ENCODE measurements at places on chromosomes 13 and 19.

DNA sequence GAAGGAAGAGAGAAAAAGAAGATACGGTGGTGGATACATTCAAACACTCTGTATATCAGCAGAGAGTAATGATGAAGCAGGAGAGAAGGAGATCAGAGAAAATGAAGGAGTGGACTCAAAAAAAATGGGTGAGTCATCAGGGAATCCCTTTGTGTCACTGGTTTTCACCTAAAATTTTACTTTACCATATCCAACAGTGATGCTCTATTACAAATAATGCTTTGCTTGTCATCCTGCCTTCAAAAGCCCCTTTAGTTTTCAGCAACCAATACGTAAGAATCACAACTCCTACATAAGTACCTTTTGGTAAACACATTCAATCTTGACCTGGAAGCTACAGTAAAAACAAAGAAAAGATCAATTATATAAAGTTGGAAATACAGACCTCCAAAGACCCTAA is 88.8 kb downstream of the ENOX1 start:
- DNase-seq, result no peak

DNA sequence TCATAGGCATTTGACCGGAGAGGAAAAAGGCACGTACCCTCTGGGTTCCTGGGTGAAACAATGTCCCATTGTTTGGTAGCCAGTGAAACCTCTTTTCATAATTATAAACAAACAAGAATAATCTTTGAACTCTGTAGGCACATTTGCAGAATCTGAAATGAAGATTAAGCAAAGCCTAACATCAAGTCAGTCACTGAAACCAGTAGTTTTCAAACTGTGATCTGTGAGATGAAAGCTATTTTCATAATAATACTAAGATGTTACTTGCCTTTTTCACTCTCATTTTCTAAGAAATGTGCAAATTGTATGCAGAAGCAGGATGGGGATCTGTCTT is 105.4 kb downstream of the WDFY2 start:
- no peak for DNase-seq

- DNase-seq, result no peak
Measured at GRCh38 chr13:51980908-51981307, 30.3 kb downstream of the ATP7B start.

GRCh38 chr13:112342841-112343361 is 33.3 kb upstream of the SPACA7 start:
- DNase-seq, result no peak

DNA sequence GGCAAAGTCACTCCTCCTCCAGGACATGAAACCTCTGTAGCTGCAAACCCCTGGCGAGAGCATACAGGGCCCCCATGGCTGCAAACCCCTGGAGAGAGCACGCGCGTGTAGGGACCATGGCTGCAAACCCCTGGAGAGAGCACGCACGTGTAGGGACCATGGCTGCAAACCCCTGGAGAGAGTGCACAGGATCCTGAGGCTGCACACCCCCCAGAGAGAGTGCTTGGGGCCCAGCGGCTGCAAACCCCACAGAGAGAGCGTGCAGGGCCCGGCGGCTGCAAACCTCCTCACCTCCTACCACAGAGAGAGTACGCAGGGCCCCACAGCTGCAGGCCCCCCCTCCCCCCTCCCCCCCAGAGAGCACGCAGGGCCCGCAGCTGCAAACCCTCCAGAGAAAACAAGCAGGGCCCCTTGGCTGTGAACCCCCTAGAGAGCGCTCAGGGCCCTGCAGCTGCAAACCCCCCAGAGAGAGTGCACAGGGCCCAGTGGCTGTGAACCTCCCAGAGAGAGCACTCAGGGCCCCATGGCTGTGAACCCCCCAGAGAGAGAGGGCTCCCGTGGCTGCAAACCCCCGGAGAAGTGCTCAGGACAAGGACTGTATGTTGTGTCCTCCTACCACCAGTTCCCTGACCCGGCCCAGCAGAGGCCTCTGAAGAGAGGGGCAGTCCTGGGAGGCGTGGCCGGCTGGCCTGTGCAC is 7.3 kb downstream of the ADPRHL1 start:
- no peak for DNase-seq

DNA sequence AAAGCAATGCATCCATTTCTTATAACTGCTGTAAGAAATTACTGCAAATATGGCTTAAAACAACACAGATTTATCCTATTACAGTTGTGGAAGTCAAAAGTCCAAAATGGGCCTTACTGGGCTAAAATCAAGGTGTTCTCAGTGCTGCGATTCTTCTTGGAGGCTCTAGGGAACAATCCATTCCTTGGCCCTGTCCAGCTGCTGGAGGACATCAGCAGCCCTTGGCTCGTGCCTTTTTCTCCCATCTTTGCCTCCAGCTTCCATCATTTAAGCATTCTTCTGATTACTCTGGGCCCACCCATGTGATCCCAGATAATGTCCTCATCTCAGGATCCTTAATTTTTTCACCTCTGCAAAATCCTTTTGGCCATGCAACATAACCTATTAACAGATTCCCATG is 607.1 kb downstream of the DCT start:
- no peak for DNase-seq

GRCh38 chr13:32087955-32088747 is 56.6 kb downstream of the FRY start:
- DNase-seq, result no peak

GRCh38 chr13:81551036-81551435 is 1210.1 kb upstream of the SPRY2 start:
- no peak for DNase-seq

DNA sequence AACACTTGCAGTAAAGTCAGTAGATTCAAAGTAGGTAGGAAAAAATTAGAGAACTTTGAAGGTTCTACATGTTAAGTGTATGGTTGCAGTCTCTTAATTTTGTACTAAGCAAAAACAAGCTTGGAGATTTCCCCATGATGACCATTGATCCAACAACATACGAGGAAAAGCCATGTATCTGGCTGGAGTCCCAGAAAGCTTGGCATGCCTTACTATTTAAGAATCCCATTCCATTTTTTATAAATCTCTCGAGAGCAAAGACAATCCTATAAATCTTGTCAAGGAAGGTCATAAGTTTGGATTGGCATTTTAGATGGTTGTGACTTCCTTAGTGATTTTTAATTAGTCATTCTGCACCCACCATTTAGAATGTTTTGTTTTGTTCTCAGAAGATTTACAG is 495.9 kb downstream of the GPC5 start:
- no peak for DNase-seq

GRCh38 chr13:99652901-99653300 is 151.6 kb downstream of the TM9SF2 start:
- no peak for DNase-seq

DNA sequence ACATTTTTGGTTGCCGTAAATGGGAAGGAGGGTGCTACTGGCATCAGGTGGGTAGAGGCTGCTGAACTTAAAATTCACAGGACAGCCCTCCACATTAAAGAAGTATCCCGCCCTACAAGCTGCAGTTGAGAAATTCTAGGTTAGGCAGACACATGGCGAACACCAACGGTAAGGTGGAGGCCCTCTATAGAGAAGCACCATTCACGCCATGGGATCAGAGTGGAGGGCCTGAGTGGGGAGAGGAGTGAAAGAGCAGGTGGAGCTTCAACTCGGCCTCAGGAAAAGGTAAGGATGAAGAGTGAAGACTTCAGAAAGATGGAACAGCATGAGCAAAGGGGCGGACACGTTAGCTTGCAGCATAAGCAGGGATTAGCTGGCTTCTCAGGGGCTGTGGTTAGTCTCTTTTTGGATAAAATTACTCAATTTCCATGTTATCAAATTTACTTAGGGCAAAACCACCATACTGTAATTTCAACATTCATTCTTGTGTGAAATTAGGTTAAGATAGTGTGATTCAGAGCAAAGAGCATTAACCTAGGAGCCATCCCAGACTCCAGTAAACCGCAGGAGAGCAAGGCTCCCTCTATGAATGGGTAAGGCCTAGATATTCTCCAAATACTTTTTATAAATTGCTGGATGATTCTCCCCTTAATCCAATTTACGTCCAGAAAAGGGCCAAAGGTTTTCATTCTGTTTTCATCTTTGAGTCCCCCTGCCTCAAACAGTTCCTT is 1.2 kb downstream of the EEF1AKMT1 start:
- no peak for DNase-seq

DNA sequence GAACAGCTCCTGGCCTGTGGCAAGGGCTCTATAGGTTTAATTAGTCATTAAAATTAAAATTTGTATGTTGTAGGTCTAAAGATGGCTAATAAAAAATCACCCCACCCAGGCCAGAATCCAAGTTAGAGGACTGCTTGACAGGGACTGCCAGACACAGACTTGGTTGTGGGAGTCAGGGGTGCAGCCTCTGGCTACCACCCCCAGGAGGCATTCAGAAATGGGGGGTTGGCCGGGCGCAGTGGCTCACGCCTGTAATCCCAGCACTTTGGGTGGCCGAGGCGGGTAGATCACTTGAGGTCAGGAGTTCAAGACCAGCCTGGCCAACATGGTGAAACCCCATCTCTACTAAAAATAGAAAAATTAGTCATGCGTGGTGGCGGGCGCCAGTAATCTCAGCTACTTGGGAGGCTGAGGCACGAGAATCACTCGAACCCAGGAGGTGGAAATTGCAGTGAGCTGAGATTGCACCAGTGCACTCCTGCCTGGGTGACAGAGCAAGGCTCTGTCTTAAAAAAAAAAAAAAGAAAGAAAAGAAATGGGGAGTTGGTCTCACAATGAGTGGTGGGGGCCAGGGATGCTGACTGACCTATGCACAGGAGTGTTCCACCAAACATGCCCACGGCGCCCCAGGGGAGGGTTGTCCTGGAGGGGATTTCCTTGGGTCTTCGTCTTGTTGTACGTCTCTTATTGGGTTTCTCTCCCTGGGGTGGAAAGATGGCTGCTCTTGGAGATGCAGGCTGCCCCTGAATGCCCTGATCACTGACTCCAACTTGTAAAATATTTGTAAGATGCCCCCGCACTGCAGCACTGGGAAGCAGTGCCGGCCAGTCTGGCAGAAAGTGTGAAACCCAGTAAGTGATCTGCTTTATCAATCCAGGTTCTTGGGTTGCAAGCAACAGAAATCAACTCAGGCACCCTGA is 68.8 kb downstream of the SIPA1L3 start:
- DNase-seq, result no peak

DNA sequence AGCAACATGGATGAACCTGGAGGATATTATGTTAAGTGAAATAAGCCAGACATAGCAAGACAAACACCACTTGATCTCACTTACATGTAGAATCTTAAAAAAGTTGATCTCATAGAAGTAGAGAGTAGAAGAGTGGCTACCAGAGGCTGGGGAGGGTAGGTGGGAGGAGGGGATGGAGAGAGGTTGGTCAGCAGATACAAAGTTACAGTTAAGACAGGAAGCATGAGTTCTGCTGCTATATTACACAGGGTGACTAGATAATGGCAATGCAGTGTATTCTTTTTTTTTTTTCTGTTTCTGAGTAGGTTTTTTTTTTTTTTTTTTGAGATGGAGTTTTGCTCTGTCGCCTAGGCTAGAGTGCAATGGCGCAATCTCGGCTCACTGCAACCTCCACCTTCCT is 15.2 kb upstream of the THSD1 start:
- DNase-seq, result no peak

DNA sequence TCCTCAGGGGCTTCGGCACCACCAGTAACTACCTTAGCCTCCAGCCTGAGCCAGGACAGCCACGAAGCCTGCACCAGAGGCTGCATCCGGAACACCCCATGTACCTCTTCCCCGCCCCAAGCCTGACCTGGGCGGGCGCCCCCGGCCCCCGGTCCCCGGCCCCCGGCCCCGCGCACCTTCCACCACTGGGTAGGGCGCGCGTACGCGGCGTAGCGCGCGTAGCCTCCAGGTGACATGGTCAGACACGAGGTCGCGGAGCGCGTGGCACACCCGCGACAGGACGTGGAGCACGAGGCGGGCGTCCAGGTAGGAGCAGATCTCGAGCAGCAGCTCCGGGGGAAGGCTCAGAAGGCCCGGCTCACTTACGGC is 450 bp downstream of the FBXW9 start:
- DNase-seq, result no peak

DNA sequence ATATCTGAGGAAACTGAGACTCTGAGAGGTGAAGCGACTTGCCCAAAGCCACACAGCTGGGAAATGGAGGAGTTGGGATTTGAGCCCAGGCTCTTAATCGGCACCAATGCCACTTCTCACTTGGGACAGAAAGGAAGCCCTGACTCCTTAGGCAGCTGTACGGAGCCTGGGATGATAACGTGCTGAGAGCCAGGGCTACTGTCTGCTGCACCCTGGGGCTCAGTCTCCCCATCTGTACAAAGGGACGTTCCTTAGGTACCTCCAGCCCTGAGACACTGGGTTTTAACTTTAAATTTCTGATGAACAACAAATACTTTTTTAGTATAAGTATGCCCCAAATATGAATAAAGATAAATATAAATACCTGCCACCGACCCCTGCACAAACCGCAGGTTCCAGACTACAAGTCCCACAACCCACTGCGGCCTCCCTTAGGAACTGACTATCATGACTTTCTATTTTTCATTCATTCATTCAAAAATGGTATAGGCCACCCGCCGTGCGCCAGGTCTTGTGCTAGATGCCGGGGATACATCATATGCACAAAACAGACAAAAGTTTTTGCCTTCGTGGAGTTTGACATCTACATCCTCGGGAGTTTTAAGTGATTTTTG is 776 bp upstream of the NCLN start:
- DNase-seq, result peak; percentile 66

DNA sequence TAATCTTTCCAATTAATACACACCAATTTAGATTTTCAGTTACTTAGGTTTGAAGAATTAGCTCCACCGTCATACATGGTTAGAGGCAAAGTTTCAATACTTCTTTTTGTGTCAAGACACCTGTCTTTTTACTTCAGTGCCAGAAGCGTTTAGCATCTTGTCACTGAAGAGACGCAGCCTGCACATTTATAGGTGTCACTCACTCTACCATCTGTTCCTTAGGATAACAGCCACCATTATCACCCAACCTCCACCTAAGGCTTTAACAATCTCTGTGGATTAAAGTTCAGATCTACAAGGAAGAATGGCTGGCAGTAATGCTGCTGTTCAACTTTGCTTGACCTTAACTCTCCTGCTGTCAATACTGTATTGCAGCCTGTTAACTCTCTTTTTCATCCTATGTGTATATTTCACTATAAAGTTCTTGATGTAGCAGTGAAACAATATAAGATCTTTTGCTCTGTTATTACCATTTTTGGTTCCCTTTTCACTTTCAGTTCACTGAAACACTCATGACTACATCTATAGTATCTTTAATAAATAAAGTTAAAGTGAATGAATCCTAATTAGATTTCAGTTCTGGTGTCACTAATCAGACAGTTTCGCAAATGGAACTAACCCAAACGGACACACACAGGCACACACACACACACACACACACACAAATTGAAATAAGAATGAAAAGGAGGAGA is 435.6 kb downstream of the PCDH9 start:
- DNase-seq, result no peak

DNA sequence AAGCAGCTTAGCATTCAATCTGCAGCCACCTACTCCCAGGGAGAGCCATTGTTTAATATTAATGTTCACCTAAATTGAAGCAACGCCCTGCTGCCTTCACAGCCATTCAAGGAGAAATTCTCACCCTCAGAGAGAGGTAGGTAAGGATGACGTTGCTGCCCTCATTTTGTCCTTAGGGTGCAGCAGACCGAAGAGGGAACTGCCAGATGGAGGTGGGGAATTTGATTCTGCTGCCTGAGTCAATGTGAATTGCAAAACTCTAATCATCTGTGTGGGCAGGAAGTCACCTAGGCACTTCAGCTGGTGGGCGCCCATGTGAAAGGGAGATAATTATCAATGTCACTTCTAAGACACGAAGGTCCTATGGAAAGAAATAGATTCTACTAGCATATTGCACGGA is 503.4 kb downstream of the TBC1D4 start:
- no peak for DNase-seq

- DNase-seq, result no peak
Measured at GRCh38 chr13:32150794-32151193, 119.2 kb downstream of the FRY start.

- DNase-seq, result no peak
Measured at GRCh38 chr13:76778853-76779252, 107.4 kb downstream of the KCTD12 start.
